ENCODE measurements at places on chromosomes 6 and 20.

GRCh38 chr6:131762984-131763383 is 44.8 kb upstream of the ENPP1 start:
- no peak for DNase-seq

GRCh38 chr20:35339636-35340035 is 47.4 kb upstream of the FAM83C start:
- DNase-seq, result no peak

- DNase-seq, result no peak
These were observed 30.0 kb upstream of the FABP7 start for GRCh38 chr6:122749451-122750050.

GRCh38 chr6:3612341-3613041 is 139.0 kb downstream of the PXDC1 start:
- no peak for DNase-seq

- no peak for DNase-seq
These were observed 1.8 kb upstream of the VIP start for GRCh38 chr6:152748843-152749242.

DNA sequence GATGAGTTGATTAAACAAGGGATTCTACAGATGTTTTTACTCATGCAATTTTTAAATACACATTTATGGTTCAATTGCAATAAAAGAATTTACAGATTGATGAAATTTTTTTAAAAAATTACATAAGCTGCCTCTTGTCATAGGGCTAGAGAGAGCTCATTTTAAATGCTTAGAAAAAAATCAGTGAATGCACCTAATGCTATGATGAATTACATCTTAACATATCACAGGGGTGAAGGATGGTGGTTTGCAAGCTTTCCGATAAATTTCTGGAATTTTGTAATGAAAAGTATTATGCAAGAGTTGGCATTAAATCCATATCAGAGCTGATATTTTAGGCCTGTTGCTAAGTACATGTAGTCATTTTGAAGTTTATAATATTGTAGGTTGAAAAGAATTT is 29.6 kb downstream of the DSE start:
- no peak for DNase-seq

GRCh38 chr20:58978351-58979190 is 2.5 kb upstream of the NELFCD start:
- DNase-seq, result no peak

GRCh38 chr20:22217712-22218352 is 366.5 kb downstream of the FOXA2 start:
- no peak for DNase-seq

- DNase-seq, result no peak
These were observed 727 bp downstream of the EDEM2 start for GRCh38 chr20:35146299-35146919.

DNA sequence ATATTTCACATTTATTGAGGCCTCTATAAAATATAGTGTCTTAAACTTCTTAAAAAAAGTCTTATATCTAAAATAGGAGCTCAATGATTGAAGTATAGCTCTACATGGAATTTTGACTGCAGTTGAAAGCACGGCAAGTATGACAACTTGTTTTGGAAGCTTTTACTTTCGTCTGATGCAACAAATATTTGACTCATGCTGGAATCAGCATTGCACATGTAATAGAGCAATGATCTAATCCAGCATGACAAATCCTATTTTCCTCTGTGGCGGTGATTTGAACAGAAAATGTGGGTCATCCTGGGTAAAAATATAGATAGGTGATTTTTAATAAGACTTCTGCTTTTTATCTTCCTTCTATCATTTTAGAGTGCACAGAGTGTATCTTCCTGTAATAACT is 111.6 kb downstream of the TINAG start:
- no peak for DNase-seq

DNA sequence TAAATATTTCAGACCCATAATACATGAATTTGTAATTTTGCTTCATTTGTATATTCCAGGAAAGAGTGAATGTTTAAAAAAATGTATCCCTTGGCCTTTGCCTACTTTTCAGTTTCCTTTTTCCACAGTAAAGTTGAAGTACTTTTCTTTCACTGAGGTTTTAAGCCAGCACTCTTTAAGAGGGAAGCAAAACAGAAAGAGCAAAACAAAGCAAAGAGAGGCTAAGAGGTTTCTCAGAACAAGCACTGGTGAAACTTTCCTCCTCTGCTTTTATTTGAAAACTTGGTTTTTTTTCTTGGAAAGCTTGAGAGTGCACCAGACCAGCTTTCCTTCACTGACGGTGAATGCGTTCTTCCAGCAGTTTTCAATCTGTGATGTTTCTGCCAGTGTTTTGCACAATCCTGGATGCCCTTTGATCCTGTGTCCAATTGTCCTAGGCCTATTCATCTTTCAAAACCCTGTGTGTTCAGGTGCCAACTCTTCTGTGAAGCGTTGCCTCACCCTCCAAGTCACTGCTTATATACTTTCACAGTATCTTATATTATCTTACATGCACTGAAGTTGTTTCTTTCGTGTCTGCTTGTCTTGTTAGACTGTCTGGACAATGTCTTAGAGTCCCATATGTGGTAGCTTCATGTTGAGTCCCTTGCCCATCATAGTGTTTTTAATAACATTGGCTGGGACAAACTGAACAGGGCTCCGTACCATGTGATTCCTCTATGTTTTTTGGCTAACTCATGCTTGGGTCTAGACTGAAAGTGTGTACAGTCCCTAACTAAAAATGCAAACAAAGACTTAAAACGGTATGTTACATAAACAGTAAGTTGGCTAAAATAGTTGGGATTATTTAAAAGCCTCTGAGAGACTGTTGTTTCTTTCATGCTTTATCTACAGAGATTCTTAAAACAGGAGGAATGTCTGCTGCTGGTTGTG is 1.9 kb downstream of the RNF217 start:
- DNase-seq, result no peak

All from cortex of kidney (tissue), 1 donor.